Motor neuron (in vitro differentiated cells): ENCODE measurements at places on chromosomes 3 and 15. TPM values are rescaled to one million over a fixed set of nuclear protein-coding genes. Genes with fewer than 3 reads are reported as not detected.
A peak's percentile ranks its signal among the peaks of the same experiment; 100 is the strongest.

- no peak for ATAC-seq
Observed at GRCh38 chr3:129609591-129610182, 3.2 kb upstream of the PLXND1 start.

- no peak for ATAC-seq
Observed at GRCh38 chr3:33063651-33064051, 33.3 kb downstream of the GLB1 start.

DNA sequence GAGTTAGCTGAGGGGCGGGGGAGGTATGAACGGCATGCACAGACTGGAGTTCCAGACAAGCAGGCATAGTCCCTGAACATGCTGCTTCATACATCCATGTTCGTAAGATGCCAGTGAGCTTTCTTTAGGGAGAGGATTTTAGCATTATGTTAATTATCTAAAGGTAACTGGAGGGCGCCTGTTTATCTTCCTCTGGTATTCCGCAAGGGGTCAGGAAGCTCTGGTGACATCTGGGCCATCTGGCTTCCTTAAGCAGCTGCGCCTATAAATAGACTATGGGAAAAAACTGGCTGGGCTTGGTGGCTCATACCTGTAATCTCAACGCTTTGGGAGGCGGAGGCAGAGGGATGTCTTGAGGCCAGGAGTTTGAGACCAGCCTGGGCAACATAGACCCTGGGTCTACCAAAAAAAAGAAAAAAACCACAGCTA lies 1.5 kb upstream of the FBXO22 start:
- ATAC-seq: no peak

- no peak for ATAC-seq
Observed at GRCh38 chr3:8608041-8608790, 36.4 kb downstream of the SSUH2 start.

GRCh38 chr15:47288794-47289193 lies 428.5 kb upstream of the SEMA6D start:
- no peak for ATAC-seq

DNA sequence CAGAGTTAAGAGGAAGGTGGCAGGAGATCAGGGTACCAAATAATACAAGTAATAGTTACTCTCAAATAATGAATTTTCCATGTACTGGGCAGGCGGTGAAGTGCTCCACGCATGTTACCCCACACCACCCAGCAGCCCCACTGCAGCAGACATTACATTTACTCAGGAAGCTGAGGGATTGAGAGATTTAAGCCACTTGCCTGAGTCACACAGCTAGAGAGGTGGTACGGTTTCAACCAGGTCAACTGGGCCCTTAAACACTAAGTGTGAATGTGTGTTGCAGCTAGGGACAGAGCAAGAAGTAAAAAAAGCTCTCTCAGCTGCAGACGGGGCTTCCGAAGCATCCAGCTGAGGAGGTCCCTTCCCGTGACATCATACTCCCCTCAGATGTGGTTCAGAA lies 91.3 kb downstream of the PRICKLE2 start:
- ATAC-seq: no peak

- ATAC-seq: no peak
Observed at GRCh38 chr3:137761563-137762503, 2.3 kb upstream of the SOX14 start.

- ATAC-seq: no peak
Observed at GRCh38 chr3:111856501-111856900, 2.6 kb upstream of the PHLDB2 start.

GRCh38 chr3:104291878-104292277 lies 1074.8 kb upstream of the ALCAM start:
- no peak for ATAC-seq

GRCh38 chr3:38651153-38651789 lies 1.8 kb upstream of the SCN5A start:
- peak; percentile 18 for ATAC-seq

Gene CFAP92
- total RNA-seq: 1.6 and 1.9 TPM in 2 replicates

Gene CSTA
- 0.85 and 0.97 TPM in 2 replicates for total RNA-seq

Gene PIK3CB
- 12.4 and 12.6 TPM in 2 replicates for total RNA-seq

Gene SCG5
- total RNA-seq: 1.3 and 2.0 TPM in 2 replicates

Gene ZNF502
- 9.0 and 9.1 TPM in 2 replicates for total RNA-seq

Gene ZMYND10
- total RNA-seq: 0.49 and 1.3 TPM in 2 replicates

Gene ACOX2
- total RNA-seq: 8.8 and 10.5 TPM in 2 replicates
